Smooth muscle cell of the umbilical artery (primary cell): ENCODE measurements at places on chromosomes 16 and 17. TPM values are rescaled to one million over a fixed set of nuclear protein-coding genes. Genes with fewer than 3 reads are reported as not detected.

NHERF2 gene
- total RNA-seq = 19.0 and 24.5 TPM in 2 replicates

USP43 gene
- under 0.01 TPM in 1 of 2 replicates, not detected in the other for total RNA-seq

IGFALS gene
- total RNA-seq = not detected in 2 replicates

WNT3 gene
- total RNA-seq = 0.65 and 0.89 TPM in 2 replicates

CDH16 gene
- not detected in 2 replicates for total RNA-seq

AIPL1 gene
- not detected in 2 replicates for total RNA-seq

FOXN1 gene
- not detected in 2 replicates for total RNA-seq

SLC5A10 gene
- total RNA-seq = not detected in 2 replicates

CEP95 gene
- 16.9 and 27.9 TPM in 2 replicates for total RNA-seq

ST6GALNAC2 gene
- total RNA-seq = 0.55 TPM in 1 of 2 replicates, not detected in the other

PIGS gene
- total RNA-seq = 107 and 165 TPM in 2 replicates
